ENCODE measurements at places on chromosomes 6 and 20. TPM values are rescaled to one million over a fixed set of nuclear protein-coding genes. Genes with fewer than 3 reads are reported as not detected.

Gene TP53TG5
- 2.0 TPM for polyA plus RNA-seq

Gene TMEM239
- 0.03 TPM for polyA plus RNA-seq

Gene PMEPA1
- 16.0 TPM for polyA plus RNA-seq

DNA sequence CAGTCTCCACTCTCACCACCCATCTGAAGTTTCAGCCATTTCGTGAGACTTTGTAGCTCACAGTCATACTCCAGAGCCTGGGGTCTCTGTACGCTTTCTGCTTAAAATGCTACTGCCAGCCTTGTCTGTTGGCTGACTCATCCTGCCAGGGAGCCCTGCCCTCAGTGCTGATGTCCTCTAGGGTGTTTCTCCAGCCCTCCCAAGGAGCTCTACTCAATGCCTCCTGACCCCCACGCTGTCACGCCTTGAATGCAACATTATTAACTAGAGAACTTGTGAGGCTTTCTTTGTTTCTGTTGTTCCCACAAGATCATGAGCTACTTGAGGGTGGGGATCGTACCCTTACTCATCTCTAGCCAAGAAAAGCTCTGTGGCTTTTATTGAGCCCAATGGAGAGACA, 20.1 kb downstream of the KIF16B start:
- no peak for DNase-seq

- DNase-seq, result no peak
These were observed 66.7 kb upstream of the C6orf118 start for GRCh38 chr6:165376100-165376499.

DNA sequence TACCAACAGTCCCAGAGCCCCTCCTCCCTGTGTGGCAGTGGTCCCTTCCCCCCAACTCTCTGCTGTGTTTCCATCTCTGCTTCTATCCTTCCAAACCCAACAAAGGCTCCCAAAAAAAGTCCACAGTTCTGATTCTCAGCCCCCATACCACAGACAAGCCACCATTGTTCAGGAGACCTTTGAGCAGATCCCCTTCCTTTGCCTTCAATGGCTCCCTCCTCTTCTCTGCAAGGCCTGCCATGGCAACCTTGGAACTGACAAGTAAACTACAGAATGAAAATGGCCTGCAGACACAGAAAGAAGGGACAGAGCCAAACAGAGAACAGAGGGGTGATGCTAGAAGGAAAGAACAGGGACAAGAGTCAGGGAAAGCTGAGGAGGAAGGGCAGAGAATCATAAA, 23.2 kb downstream of the OR2H2 start:
- DNase-seq, result no peak

GRCh38 chr20:57060407-57061050, 205.9 kb downstream of the BMP7 start:
- no peak for DNase-seq

DNA sequence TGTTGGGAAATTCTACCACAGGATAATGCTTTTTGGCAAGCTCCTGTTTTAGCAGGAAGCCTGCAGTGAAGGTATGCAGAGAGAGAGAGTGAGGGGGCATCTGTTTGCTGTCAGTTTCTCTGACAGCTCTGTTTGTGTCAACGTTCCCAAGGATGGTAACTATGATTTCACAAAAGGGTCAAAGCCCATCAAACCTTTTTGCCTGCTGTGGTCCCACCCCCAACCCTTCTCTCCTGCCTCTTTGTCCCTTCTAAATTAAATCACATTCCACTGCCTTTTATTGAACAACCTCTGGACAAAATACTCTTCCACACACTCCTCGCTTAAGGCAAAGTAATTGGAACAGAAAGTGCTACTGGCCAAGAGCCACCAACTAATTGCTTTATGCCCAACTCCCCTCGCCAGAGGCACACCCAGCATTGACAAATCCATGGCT, 128.3 kb downstream of the TSHZ2 start:
- DNase-seq, result no peak

DNA sequence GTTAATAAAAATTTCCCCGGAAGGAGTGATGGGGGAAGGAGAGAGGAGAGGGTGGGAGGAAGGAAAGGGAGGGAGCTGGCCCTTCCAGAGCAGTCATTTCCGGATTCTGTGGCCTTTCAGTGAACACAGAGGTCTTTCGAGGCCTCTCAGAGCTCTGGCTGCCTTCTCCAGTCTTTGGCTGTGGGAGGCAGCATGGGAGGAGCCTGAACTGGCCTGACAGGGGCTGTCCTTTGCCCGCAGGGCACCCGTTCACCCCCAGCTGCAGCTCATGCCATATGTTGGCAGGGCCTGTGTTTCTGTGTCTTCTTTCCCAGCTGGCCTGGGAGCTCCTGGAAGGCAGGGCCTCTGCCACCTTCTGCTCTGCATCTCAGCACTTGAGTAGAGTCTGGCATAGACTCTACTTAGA, 95.5 kb downstream of the PPP1R14C start:
- peak; percentile 21 for DNase-seq

DNA sequence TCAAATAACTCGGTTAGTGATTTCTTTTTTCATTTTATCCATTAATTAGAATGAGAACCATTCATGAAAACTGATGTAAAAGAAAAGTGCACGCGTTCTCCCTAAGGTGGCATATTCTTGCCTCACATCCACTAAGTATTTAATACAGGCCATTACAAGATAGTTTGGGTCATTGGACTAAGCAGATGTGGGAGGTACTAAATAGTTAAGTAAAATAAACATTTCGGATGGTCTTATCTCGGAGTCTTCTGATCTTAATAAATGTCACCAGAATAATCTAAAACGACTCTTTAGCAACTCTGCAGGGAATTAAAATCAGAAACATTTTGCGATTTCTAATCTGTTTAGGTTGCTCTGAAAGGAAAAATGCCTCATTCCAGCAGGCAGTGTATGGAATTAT, 78.7 kb downstream of the RFX6 start:
- DNase-seq, result no peak

Measured in left kidney (tissue), 8 donors.